ENCODE measurements at places on chromosomes 12 and 14. TPM values are rescaled to one million over a fixed set of nuclear protein-coding genes. Genes with fewer than 3 reads are reported as not detected.

GRCh38 chr14:34069854-34070582 is 119.1 kb upstream of the EGLN3 start:
- no peak for DNase-seq

DNA sequence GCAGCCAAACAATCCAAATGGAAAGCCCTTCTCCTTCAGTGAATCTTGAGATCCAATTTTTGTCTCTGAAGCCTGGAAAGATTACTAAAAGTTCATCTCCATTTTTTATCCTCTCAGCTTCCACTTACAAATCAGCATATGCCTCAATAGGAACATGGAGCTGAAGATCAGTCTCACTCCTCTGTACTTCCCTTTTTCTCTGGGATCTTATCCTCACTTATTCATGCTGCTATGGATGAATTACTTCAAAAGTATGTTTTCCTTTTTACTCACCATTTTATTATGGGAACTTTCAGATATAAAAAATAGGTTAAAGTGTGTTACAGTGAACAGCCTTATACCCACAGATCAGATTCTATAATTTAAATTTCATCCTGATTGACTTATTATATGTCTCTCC is 14.4 kb upstream of the NTF3 start:
- no peak for DNase-seq

The ANO4 gene
- 1.0 TPM for total RNA-seq

GRCh38 chr14:81269100-81269978 is 48.6 kb upstream of the GTF2A1 start:
- no peak for DNase-seq

The GPATCH2L gene
- 63.0 TPM for total RNA-seq

All from omental fat pad (tissue), 4 donors.